Activated CD4-positive, alpha-beta T cell treated with anti-CD3 and anti-CD28 coated beads, Interleukin-2, amount 10 ng/mL, durations not matched to agents 24 days and 14 days (primary cell): ENCODE measurements at places on chromosomes 7 and 10.

DNA sequence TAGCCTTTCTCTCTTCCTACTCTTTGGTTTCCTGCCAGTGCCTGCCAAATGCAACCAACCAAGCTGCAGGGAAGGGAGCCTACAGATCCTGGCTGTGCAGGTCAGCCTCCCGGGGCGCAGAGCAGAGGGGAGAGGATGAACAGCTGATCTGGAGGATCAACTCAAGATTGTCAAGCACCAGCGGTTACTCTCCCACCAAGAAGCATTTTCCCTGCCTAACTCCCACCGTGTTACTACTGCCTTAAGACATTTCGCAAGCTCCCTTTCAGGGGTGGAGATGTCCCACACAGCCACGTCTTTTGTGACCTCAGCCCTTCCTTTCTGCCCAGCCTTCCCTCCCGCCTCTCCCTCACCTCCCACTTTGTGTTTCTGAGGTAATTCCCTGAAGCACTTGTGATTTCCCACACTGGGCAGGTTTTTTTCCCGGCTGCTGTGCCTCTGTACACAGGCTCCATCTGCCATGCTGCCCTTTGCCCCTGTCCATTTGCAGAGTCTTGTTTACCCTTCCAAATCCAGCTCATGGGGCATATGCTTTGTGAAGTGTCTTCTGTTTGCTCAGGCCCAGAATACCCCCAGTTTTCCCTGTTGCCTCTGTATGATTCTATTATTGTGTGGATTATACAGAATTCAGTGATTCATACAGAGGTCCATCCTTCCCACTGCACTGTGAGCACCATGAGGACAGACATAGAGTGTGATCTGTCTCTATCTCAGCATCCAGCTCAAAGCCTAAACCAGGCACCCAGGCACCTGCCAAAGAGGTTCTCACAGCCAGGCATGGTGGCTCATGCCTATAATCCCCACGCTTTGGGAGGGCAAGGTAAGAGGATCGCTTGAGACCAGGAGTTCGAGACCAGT is 40.9 kb upstream of the PAPSS2 start:
- no peaks in the 10 kb centered on the region for H3K36me3 ChIP-seq
- no peak overlapping the region for H3K27ac ChIP-seq
- no peaks in the 10 kb centered on the region for H3K4me1 ChIP-seq
- DNase-seq = no peak
- no peak overlapping the region for H3K4me3 ChIP-seq
- H3K27me3 ChIP-seq = peaks cover 34% of the 10 kb centered on the region

- no peak overlapping the region for H3K4me3 ChIP-seq
- H3K27me3 ChIP-seq = no peaks in the 10 kb centered on the region
- no peaks in the 10 kb centered on the region for H3K4me1 ChIP-seq
- DNase-seq = no peak
- no peak overlapping the region for H3K27ac ChIP-seq
These were observed 357.2 kb downstream of the HPSE2 start for GRCh38 chr10:98878418-98878817.

DNA sequence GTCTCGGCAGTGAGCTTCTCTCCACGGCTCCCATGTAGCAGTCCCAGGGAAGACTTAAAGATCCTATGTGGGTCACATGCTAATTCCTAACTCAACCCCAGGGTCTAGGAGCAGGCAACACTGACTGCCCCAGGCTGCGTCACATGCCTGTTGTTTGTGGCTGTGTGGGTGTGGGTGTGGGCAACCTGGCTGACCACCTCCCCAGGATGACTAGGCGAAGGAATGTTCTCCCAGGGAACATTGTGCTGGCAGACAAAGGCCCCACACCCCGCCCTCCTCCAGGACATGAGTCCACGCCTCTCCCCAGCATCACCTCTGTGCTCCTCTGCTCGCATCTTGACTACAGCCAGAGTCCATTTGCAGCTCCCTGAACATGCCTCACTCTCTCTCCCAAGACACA is 30.3 kb downstream of the SLC29A3 start:
- no peak overlapping the region for H3K4me3 ChIP-seq
- no peaks in the 10 kb centered on the region for H3K27me3 ChIP-seq
- no peak overlapping the region for H3K27ac ChIP-seq
- no peaks in the 10 kb centered on the region for H3K36me3 ChIP-seq
- DNase-seq = no peak

GRCh38 chr10:36109399-36110023 is 467.4 kb upstream of the FZD8 start:
- no peak overlapping the region for H3K27ac ChIP-seq
- no peaks in the 10 kb centered on the region for H3K36me3 ChIP-seq

GRCh38 chr7:106858618-106859532 is 6.2 kb upstream of the PIK3CG start:
- H3K4me3 ChIP-seq = no peak overlapping the region
- DNase-seq = no peak
- H3K4me1 ChIP-seq = peaks cover 7% of the 10 kb centered on the region
- no peaks in the 10 kb centered on the region for H3K36me3 ChIP-seq
- H3K27me3 ChIP-seq = no peaks in the 10 kb centered on the region

GRCh38 chr7:156257904-156258303 is 382.7 kb upstream of the RNF32 start:
- H3K27me3 ChIP-seq = no peaks in the 10 kb centered on the region
- H3K36me3 ChIP-seq = no peaks in the 10 kb centered on the region

GRCh38 chr10:43064331-43065075 is 12.4 kb upstream of the RET start:
- H3K27me3 ChIP-seq = no peaks in the 10 kb centered on the region
- H3K27ac ChIP-seq = no peak overlapping the region
- no peak overlapping the region for H3K4me3 ChIP-seq

- H3K27ac ChIP-seq = no peak overlapping the region
- H3K4me3 ChIP-seq = no peak overlapping the region
- no peaks in the 10 kb centered on the region for H3K4me1 ChIP-seq
- no peak for DNase-seq
- no peaks in the 10 kb centered on the region for H3K27me3 ChIP-seq
- no peaks in the 10 kb centered on the region for H3K36me3 ChIP-seq
These were observed 284.9 kb downstream of the FGFR2 start for GRCh38 chr10:121313119-121313875.
